ENCODE measurements at places on chromosomes 12 and 14.

DNA sequence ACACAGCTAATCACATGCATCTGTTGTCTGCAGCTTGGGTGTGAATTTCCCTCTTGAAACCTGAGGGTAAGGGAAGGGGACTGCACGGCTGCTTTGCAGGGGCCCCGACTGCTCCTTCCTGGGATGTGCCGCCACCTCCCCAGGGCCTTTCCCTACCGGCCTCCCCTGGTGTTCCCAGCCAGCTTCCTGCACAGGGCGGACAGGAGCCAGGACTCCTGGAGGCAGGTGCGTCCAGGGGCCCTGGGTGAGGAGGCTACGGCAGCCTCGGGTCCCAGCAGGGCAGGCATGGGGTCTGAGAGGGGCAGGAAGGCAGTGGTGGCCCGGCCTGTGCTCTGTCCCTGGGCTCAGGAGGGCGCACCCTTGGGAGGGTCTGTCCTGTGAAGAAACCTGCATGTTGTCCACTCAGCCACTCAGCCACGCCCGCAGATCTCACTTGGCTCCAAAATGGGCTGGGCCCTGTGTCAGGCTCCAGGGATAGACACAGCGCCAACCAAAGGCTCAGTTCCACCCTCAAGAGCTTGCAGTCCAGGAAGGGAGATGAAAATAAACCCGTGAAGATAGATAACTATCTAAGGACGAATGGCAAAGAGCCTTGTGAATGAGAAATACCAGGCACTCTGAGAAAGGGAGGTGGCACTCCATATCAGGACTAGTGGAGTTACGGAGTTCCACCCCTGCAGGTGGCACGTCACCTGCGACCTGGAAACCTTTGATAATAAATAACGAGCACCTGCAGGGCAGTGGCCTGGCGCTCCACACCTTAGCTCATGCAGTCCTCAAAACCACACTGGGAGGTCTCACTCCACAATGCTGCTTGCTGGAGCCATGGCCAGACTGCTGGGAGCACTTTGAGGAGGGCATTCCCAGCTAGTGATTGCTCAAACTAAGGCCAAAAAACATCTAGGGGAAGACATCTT is 427.4 kb downstream of the AACS start:
- no peak for DNase-seq

- no peak for DNase-seq
These were observed 336.3 kb downstream of the BMP4 start for GRCh38 chr14:53620317-53620716.

GRCh38 chr12:3168223-3169221 is 91.3 kb downstream of the TSPAN9 start:
- DNase-seq: no peak

DNA sequence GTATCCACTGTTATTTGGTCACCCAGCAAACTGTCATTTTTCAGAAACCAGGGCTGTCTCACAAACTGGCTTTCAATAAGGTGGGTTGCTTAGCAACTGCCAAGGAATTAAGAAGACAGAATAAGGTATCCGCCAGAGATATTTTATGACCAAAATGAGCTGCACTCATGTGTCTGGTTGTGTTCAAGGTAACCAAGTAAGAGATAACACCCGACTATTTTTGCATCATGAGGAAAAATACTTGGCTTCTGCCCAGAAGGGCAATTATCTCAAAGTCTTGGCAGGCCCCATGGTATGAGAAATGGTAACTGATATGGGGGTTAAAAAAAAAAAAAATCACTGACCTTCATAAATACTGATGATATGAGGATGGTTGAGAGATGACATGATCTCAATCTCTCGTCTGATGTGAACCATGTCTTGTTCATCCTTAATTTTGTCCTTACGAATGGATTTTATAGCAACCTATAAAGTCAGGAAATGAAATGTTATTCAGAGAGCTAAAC is 32.6 kb downstream of the NUAK1 start:
- DNase-seq: no peak

DNA sequence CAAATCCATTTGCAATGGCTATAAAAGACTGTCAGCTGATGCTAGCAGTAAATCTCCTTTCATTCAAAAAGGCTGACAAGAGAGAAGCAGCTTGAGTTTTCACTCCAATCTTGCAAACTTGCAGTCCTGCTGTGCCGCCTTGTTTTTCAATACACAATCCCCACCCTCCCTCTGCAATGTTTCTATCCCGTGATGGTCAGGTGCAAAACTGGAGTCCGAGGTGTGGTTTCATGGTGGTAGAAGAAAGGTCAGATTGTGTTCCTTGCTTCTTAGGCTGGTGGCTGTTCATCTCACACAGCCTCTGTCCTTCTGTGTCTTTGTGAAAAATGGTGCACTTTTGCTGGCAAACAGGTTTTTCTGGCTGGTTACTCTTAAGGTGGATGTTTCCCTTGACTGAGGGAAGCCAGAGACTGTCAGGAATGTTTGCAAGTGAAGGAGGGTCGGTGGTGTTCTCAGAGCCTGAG is 27.7 kb upstream of the TBX3 start:
- no peak for DNase-seq

GRCh38 chr12:114636723-114637480 is 47.1 kb downstream of the TBX3 start:
- DNase-seq: no peak

- no peak for DNase-seq
These were observed 79.2 kb upstream of the BTG1 start for GRCh38 chr12:92224685-92225331.

GRCh38 chr12:80634903-80635302 is 72.5 kb upstream of the MYF6 start:
- no peak for DNase-seq

- DNase-seq: no peak
These were observed 17.0 kb downstream of the TBX3 start for GRCh38 chr12:114666746-114667668.

- peak; percentile 59 for DNase-seq
These were observed 19.3 kb downstream of the ZC2HC1C start for GRCh38 chr14:75088566-75089373.

GRCh38 chr12:103656291-103656690 is 69.2 kb downstream of the STAB2 start:
- DNase-seq: no peak

- DNase-seq: no peak
These were observed 67.8 kb upstream of the TMCC3 start for GRCh38 chr12:94718114-94718513.

GRCh38 chr12:6914246-6914946 is at the start of gene ENO2:
Gene ENO2, plus strand, starts transcription at chr12:6914580. Its CDS starts 1,253 bp downstream, at chr12:6915833.
- DNase-seq: peak; percentile 89

GRCh38 chr14:22147716-22148115 is 441.3 kb downstream of the DAD1 start:
- no peak for DNase-seq

DNA sequence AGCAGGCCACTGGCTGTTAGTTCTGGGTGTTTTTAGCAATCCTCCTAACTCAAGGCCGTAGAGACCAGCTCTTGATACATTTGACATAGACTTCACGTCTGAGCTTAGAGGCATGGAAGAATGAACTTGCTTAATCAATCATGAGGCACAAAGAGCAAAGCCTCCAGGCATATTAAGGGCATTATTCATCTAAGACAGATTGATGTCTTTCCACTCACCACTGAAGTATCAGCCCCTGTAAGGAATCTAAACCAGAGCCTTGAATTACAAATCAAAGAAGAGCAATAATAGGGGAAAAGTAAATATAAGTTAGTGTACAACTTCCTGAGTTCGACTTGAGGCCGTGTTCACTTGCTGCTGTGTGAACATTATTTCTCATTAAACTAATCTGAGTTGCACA is 1470.7 kb downstream of the AACS start:
- DNase-seq: no peak
